ENCODE measurements at places on chromosomes 2 and 18.

DNA sequence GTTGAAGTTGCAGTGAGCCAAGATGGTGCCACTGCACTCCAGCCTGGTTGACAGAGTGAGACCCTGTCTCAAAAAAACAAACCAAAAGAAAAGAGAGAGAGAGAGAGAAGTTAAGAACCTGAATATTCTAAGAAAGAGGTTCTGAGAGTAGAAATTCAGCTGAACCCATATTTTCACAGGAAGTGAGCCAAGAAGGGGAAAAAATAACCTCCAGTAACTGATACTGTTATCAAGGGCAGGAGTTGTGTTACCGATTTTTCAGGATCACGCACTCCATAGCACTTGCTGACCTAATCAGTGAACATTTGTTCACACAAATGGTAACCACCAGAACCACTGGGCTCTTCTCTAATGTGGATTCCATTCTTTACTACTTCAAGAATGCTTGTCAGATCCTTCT, 39.1 kb upstream of the BZW1 start:
- DNase-seq: no peak

DNA sequence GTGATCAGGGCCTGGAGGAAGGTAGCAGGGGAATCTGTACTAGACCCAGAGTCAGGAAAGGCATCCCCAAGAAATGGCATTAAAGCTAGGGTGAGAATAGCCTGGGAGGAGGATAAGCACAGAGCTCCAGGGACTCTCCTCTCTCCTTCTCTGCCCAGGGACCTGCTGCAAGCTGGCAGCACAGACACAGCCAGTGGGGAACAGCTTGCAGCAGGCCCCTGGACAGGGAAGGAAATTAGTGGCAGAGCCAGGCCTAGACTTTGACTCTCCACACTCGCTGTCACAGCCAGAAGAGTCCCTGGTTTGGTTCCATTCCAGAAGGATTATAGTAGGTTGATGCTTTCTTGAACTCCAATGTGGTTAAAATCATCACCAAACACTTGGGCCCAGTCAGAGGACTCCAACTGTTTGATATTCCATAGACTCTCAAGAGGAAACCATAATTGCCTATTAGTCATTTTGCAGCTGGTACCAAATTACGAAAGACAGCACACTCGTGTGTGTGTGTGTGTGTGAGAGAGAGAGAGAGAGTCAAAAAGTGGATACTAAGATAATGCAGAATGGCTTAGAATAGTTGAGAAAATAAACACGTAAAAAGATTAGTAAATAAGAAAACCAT, 95.5 kb upstream of the ATP8B1 start:
- DNase-seq: no peak

DNA sequence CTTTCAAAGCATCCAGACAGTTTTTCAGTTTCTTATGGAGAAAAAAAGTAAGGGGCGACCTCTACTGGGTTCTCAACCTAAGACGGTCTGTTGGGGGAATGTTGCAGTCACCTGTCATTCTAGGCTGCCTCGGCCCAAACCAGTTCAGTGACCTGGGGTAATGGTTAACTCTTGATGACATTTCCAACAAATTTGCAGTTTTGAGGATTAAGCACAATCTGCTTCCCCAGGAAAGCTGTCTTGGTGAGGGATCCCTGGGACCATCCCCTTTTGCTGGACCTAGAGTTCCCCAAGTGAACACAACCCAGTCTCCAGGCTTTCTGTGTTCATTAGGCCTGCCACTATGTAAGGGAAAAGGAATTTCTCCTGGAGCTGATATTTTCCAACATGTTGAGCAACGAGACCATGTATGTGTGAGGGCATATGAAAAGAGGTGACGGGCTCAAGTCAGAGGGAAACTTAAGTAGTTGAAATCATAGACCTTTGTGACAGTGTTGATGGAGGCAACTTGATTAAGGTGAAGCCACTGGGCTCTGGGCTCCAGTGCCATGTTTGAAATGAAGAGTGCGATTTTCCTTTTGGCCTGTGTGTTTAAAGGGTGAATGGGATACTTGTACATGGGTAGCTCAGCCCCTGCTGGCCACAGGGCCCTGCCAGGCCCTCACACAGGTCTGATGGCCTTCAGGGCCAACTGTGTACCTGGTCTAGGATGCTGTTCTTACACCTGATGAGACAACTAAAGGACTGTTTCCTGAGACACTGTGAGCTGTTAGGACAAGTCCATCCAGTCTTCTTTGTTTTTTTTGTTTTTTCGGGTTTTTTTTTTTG, 27.0 kb downstream of the FOSL2 start:
- DNase-seq: no peak

DNA sequence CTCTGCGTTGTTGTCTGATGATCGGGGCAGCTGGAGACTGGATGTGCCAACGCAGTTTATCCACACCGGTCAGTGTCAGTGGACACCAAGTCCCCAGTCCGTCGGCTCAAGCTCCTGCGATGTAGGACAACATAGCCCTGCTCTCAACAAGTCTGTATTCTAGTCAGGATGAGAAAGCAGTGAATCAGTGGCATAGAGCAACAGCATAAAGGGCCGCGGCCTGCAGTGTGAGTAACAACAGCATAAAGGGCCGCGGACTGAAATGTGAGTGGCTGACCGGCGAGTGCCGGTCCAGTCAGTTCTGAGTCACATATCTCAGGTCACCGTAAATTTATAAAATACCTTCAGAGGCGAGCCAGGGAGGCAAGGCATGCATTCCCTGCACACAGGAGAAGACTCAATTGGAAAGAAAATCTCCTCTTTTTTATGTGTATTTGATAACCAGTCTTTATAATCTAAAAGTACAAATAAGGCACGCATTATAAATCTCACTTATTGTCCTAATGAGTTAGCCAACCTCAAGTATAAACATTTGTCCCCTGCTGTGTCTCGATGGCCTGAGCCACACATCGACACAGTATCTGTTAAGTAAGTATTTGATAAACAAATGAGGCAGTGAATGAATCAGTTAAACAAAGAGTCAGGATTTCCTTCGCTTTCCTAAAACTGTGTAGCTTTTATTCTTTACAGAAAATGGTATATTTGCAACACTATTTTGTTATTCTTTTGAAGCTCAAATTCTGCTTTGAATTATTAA, 33.8 kb upstream of the NFATC1 start:
- no peak for DNase-seq

GRCh38 chr18:7946734-7947377, 379.7 kb downstream of the PTPRM start:
- DNase-seq: no peak

Data from HAP-1 (cell line).